ENCODE measurements at places on chromosomes 3 and 15.

- DNase-seq = no peak
Observed at GRCh38 chr15:64141798-64142512, 9.6 kb upstream of the SNX22 start.

- DNase-seq = no peak
Observed at GRCh38 chr3:54835701-54836100, 92.2 kb downstream of the LRTM1 start.

GRCh38 chr3:154307363-154307762 lies 16.9 kb downstream of the DHX36 start:
- DNase-seq = no peak

DNA sequence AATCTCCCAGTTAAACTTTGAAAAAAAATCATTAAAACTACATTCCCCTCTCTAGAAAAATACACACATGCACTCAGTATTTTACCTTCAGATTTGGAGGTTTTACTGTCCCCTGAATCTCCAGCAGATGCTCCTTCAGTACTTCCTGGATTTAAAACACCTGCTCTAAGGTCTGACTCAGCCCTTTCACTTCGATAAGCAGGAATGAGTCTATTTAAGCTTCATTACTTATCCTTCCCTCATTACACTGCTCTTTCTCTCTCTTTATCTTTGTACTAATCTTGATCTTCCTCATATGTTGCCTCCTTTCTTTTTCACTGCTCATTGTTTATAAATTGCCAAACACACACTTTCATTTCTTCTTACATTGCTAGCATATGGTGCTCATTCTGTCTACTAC lies 443.9 kb downstream of the DIPK2A start:
- no peak for DNase-seq

- peak; percentile 46 for DNase-seq
Observed at GRCh38 chr3:35965908-35966307, 326.6 kb downstream of the ARPP21 start.

GRCh38 chr3:105465251-105465853 lies 98.6 kb downstream of the ALCAM start:
- DNase-seq = no peak

DNA sequence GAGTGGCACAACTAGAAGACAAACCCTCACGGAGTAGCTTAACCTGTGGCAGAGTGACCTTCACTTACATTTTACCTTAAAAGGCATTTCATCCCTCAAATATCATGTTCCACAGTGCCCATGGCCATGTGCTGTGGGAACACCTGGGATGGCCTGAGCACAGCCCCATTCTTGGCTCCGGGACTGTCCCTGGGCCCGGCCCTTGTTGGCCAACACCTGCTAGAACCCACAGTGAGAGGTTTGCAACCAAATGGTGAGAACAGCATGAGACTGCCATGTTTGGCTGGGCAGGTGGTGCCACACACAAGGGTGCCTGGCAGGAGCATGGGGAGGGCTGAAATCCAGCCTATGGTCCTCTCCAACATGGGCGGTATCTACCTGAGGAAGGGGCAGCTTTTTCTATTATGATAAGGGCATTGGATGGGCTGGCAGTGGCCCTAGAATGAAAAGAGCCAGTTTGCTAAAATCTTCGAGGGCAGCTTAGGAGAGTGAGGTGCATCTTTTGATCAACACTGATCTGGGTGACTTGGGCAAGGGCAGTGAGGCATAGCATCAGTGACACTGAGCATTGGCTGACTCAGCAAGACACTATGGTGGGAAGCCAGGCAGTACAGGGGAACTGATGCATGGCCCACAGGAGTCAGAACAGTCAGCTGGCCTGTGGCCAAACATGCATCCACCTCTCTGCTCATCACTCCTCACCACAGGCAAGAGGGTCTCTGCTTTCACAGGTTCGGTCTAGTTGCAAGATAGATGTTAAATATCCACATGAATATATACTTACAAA lies 53.9 kb downstream of the SYNM start:
- DNase-seq = no peak

DNA sequence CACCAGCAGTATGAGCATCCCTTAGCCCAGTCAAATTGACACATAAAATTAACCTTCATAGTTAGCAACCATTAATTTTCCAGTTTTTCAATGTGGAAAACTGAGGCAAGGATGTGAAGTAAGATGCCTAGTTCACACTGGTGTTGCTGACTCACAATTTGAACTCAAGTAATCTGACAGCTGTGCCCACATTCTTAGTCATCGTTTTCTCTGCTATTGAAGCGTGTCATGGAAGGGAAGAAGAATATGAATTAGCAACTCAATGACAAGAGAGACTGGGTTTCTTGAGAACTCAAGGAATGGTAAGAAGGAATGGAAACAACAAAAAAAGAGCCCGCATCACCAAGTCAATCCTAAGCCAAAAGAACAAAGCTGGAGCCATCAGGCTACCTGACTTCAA lies 261.4 kb downstream of the EPHA3 start:
- DNase-seq = peak; percentile 82

GRCh38 chr3:136186344-136186743 lies 9.8 kb downstream of the MSL2 start:
- DNase-seq = peak; percentile 83

DNA sequence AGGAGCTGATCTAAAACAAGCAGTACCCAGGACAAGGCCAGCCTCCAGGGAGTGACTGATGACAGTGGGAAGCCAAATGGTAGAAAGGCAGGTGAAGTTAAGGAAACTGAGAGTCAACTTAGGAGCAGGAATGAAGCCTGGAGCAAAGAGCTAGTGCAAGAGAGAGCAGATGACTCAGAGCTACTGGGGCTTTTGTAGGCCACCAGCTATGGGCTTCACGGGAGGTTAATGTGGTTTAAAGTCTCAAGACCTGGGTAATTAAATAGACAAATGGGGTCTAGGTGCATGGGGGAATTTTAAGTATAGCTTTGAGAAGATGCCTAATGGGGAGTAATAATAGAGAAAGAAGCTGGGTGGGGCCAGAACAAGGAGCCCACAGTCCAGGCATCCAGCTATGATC lies 3.1 kb downstream of the CD86 start:
- peak; percentile 15 for DNase-seq

GRCh38 chr15:63283126-63283525 lies 5.7 kb downstream of the APH1B start:
- DNase-seq = no peak

DNA sequence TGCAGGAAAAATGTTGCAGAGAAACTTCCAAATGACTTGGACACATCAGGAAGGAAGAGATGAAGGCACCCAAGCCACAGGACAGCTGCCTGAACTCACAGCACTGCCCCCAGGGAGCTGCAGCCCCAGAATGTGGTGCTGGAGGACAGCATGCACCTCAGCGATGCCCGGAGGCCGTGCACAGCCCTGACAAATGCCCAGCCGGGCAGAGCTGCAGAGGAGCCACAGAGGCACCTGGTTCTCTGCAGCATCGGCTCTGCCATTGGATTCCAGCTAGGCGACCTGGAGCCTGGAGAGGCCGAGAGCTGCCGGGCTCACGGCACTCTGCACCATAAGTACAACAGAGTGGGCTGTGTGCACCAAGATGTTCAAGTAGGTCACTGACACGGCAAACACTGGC lies 97.5 kb downstream of the OCA2 start:
- DNase-seq = no peak

GRCh38 chr3:46221938-46222337 lies 13.8 kb upstream of the CCR1 start:
- DNase-seq = no peak

GRCh38 chr15:72758182-72758581 lies 25.4 kb downstream of the ADPGK start:
- peak; percentile 76 for DNase-seq

DNA sequence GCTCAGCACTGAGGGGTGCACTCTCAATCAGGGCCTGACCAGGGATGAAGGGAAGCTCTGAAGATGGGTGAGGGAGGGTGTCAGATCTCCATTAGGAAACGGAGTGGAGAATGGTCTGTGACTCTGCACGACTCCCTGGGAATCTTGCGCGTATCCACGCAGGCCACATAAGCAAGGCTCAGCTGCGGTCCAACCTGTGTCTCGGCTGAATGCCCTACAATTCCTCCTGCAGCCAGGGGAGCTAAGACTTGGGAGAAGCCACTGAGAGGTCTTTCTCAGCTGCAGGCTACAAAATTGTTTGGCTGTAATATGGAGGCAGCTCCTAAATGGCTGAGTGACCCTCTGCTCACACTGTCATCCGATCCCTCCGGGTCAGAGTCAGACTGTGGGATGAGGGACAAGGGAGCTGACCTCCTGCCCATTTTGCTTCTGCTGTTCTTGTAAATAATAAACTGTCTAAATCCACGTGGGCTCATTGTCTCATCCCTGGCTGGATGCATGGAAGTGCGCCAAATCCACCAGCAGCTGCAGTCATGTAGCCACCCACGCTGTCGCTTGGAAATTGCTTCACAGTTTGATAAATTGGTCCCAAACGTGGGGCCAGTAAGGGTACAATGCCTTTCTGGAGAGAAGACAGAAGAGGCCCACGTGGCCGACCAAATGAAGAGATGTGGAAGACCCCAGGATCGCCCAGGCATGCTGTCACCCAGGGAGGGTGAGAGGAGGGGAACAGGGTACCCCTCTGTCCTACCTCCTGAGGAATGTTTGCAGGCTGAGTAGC lies 30.5 kb downstream of the ALS2CL start:
- no peak for DNase-seq

DNA sequence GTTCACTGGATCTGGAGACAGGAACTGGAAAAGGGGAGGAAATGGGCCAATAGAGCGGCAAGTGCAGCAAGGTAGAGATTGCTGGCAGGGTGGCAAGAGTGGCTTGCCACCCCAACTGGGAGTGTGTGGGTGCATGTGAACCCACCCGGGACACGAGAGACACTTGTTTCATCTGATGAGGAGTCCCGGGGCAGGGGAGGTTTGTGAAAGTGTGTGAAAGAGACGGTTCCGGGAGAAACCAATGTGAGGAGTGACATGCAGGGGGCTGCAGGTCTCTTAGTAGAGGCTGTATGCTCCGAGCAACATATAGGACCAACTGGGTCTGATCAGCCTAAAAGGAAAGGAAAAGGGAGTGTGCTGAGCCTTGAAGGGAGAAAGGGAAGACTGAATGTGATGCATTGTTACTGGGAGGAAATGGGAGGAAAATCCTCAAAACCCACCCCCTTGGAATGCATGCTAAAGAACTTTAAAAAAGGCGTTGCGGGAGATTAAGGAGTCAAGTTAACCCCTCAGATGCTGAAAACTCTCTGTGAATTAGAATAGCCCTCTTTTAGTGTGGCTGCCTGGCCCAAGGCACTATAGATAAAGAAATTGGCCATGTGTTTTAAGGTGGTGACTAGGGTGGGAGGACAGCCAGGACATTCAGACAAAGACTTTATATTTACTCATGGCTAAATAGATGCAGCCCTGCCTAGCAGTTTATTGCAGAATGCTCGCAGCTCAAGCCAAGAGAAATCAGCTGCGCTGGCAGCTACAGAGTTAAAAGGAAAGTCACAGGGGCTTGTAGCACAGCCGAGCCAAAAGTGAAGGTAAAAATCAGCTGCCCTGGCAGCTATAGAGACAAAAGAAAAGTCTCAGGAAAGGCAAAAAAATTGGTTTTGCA lies 9.1 kb upstream of the SLC9C1 start:
- DNase-seq = no peak

- DNase-seq = no peak
Observed at GRCh38 chr3:56952061-56952460, 108.4 kb upstream of the SPATA12 start.

DNA sequence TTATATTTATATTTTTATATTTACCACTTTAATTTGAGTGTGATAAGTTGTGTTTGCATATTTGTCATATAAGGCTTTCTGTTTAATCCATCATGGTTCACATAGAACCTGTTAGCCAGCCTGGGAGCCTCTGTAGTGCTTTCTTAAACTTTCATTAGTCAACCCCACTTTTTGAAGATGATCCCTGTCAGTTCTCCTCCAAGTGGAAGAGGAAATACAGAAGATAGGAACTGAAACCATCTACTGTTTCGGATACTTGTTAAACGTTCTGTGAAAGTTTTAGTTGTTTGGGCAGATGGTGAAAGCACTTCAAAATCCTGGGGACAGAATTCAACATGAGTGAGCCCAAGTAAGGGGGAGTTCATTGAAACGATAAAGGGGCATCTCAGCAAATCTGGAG lies 4.6 kb upstream of the SAMMSON start:
- DNase-seq = no peak

- DNase-seq = peak; percentile 16
Observed at GRCh38 chr15:61794276-61794675, 266.0 kb downstream of the VPS13C start.

DNA sequence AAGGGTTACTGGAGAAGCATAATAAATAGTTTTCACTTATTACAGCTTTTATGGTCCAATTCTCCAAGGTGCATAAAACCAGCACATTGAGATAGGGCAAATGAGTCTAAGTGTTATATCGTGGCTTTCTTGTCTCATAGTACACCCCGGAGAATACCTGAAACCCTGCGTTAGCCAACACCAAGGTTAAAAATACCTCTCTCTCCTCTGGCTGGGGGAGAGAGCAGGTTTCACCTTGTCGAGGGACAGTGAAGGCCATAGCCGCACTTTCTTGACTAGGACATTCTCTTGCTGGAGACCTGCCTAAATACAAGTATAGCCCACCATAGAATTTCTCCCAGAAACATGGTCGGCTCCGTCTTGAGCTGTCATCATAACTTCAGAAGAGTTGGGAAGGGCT lies 51.4 kb upstream of the ATOSA start:
- DNase-seq = no peak

GRCh38 chr3:249587-250262 lies 53.2 kb downstream of the CHL1 start:
- peak; percentile 58 for DNase-seq

DNA sequence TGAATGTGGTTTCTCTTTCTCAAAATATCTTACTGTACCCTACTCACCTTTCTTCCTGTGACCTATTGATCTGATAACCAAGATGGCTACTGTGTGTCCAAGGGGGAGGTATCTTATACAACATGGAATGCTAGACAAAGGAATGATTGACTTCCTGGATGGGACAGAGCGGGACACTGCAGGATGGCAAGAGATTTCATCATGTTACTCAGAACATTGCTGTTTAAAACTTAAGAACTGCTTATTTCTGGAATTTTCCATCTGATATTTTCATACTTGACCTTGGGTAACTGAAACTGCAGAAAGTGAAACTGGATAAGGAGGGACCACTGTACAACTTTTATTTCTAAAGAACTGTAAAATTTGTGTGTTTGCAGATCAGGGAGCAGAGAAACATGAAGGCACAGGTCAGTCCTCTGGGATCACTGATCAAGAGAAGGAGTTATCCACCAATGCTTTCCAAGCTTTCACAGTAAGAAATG lies 18.5 kb downstream of the CNOT10 start:
- no peak for DNase-seq

DNA sequence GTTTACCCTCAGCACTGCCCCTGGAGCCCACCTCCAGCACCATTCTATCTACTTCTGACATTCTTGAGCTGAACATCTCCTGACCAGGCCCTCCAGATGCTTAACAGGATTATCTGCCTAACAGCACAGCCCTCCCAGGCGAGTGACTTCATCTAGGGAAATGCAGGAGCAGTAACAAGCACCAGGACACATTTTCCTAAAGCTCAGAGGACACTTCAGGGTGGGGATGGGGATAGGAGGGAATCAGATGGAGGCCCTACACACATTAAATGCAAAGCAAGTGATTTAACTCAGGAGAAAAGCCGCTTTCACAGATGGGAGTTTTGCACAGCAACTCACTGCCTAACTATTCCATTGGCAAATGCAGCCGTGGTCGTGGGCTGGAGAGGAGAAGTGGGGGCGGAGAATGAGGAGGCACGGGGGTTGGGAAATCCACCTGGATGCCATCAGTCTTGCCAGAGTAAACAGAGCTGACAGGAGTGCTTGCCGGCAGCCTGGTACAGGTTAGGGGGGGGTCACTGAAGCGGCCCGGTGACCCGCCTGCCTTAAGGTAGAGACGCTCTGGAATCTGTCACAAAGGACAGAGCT lies 21.3 kb upstream of the BNC1 start:
- DNase-seq = peak; percentile 87

- no peak for DNase-seq
Observed at GRCh38 chr15:26083896-26084295, 220.8 kb upstream of the ATP10A start.

- DNase-seq = peak; percentile 20
Observed at GRCh38 chr3:56468184-56469106, at the start of gene ERC2. Gene ERC2, minus strand, starts transcription at chr3:56468467.

Measured in epithelial cell of esophagus (primary cell).